NCI-H2107 (cell line): ENCODE measurements at places on chromosomes 4 and X.

DNA sequence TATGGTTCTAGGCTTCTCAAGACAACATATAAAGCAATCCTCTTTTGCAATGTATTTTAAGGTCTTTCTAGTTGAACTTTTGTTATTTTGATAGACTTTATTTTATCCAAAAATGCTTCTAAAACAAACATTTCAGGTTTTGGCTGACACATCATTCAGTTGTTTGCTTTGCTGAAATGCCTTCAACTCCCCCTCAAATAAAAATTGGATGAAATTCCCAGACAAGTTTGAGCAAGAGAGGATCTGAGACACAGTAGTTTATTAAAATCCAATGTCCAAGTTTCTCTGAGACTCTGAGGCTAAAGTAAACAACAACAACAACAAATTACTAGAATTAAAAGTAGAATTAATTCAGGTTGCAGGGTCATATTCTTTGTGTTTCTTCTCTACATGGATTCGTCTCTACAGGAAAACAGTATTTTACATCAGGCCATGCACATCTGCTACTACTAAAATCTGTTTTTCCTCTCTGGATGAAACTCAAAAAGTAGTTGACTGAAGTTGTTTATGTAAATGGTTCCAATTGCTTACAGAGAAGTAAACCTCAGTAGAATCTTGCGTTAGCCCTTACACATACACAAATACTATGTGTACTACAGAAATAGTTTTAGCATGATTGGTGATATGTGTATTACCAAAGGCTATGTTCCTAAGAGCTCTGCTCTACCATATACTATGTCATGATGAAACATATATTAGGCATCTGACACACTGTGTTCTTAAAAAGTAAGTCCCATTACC lies 64.9 kb downstream of the PRSS12 start:
- DNase-seq = no peak

- DNase-seq = no peak
Observed at GRCh38 chrX:34584781-34585180, 72.3 kb downstream of the TMEM47 start.

DNA sequence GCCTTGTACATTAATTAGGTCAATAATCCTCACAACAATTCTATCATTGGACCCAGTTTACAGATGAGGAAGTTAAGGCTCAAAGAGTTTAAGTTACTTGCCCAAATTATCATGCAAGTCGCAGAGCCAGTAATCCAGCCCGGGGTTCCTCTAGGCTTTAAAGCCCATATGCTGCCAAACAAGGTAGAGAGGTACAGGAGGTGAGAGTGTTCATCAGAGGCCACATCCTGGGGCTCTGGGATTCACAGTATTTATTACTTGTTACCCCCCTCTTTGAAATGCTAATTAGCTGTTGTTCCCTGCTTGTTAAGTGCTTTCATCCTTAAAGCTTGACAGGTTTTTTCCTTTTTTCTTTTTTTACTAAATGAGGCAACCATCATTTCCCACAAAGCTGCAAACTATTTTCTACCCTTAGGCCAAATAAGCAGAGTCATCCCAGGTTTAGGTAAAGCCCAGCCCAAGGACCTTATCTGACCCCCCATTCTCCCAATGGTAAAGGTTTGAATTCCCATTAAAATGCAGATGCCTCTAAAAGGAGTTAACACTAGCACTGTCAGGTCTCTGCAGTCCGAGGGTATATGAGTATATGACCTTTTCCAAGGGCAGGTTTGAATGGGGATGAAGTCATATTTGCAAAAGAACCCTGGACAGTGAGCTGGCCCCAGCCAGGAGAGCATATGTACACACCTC lies 150.3 kb downstream of the SOX3 start:
- no peak for DNase-seq

- no peak for DNase-seq
Observed at GRCh38 chr4:7323461-7323871, 111.3 kb downstream of the PSAPL1 start.

DNA sequence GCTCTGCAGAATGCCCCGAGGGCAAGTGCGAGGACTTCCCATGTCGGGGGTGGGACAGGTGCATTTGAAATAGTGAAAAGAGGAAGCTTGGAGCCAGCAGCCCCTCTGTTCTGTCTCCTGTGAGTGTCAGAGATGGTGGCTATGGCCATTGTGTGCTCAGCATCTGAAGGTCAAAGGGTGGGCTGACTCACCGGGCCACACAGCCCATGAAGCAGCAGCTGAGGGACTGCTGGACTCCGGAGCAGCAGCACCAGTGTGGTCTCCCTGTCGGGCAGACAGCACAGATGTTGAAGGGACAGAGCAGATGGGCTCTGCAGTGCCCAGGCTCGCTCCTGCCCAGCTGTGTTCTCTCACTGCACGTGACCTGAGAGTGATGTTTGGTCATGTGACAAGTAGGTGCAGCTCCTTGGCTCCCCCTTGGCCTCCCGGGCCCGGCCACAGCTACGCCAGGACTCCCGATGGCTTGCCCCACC lies 53.5 kb downstream of the TBC1D14 start:
- DNase-seq = no peak

GRCh38 chrX:57817302-57817701 lies 93.0 kb downstream of the ZXDA start:
- no peak for DNase-seq

DNA sequence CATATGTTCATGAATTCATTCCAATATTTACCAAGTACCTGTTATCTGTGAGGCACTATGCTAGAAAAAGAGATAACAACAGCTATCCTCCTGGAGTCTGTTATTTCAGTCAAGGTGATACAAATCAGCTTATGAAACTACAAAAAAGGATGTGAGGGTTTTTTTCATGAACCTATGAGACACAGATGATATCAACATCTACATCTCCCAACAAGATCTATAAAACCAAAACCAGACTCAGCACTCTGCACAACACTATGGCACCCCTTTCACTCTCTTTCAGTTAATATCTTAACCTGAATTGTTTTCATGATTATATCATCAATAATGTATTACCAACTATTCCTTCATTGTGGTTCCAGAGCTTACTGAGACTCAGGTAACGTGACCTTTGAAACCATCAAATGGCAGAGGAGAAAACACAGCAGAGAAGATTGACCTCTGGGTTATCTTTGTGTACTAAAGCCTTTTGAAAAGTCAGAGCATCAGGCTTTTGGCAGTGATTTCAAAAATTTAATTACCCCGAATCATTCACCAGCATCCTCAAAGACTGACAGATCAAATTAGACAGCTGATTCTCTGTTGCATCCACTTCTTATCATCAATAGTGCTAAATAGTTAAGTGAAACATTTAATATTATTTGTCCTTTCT lies 244.6 kb upstream of the FTHL17 start:
- no peak for DNase-seq

- peak; percentile 86 for DNase-seq
Observed at GRCh38 chrX:20060961-20061748, 55.6 kb downstream of the MAP7D2 start.

DNA sequence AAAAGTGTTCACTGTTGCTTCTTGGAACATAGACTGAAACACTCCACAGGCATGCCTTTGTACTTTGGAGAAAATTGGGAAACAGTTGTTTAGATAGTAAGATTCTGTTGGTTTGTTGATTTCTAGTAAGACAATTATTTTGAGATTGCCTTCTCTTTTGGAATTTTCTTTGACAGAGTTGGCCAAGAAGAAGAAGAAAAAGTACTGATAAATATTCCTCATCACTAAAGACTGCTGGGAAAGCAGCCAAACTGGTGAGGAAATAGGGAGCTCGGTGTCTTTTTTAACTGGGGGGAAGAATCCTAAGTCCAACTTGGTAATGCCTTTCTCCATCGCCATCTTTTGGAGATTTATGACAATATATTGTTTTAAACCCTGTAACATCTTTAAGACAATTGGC lies 370.7 kb downstream of the GPAT3 start:
- no peak for DNase-seq

- no peak for DNase-seq
Observed at GRCh38 chr4:58543465-58543864, 1433.3 kb upstream of the IGFBP7 start.

DNA sequence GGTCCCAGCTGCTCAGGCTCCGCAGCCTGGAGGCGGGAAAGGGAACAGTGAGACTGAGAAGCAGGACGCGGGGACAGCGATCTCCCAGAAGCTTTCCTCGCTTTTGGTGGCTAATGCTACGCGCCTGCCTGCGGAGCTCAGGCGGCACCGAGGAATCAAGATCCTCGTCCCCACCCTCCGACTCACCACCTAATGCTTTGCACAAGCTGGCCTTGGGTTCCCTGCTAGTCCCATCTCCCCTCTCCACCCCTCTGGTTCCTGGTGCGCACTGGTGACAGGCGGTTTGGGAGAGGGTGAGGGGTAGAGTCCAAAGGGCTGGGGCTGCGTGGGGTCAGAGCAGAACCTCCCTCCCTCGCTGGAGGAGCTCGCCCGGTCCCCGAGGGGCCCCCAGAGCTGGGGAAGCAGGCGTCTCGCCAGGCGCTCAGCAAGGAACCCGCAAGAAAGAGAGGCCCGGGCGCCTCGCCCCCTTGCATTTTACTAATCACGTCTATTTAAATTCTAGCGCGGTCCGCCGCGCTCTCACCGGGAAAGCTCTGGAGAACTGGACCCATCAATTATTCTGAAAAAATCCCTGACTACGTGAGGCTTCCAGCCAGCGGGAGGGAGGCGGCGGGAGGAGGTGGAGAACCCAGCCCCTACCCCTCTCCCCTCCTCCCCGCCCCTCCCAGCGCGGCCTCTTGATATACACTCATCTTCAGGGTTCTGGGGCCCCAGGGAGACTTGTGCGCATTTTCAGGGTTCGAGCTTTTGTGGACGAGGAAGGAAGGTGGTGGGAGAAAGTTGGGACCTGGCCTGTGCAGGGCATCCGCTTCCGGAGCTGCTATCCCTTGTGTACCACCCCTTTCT lies 9.1 kb downstream of the POU4F2 start:
- no peak for DNase-seq

DNA sequence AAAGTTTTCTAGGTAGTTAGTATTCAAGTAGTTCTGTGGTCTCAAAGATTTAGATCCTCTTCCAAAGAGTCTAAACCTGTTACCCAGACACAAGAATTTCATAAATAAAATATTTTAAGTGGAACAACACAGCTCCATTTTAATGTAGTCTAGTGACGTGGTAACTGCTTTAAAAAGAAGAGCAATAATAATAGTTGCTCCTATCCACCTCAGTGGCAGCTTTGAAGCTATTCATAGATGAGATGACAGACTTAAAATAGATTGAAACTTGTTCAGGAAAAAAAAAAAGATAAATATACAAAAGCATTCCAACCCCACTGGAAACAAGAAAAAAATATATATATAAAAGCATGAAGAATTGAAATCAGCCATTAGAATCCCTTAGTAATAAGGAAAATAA lies 14.6 kb downstream of the SCOC start:
- DNase-seq = no peak

GRCh38 chrX:148513661-148514060 lies 13.2 kb downstream of the AFF2 start:
- no peak for DNase-seq
